Activated CD4-positive, alpha-beta T cell treated with anti-CD3 and anti-CD28 coated beads for 4 hours (primary cell): ENCODE measurements at places on chromosomes 12 and 14.

DNA sequence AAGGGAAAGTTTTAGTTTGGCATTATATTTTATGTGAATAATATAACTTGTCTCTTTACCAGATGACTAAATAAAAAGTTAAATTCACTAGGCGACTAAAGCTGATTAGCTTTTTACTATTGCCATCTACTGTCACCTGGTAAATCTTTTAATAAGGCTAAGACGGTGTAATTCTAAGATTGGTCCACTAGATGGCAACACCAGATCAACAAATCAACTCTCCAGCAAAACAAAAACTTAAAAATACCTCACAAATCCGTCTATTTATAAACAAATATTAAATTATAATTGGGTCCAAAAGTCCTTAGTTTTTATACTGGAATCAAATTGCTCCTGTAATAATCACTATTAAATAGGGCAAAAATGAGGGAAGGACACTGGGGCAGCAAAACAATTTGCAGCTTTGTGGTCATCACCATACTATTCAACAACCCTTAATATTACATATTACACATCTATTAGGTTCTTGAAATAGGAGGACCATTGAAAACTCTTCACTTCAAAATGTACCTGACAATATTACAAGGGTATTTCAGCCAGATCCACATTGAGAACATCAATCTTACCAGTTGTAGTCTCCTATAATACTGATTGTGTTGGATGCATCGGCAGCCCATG lies 47.9 kb downstream of the GALC start:
- no peak for DNase-seq

DNA sequence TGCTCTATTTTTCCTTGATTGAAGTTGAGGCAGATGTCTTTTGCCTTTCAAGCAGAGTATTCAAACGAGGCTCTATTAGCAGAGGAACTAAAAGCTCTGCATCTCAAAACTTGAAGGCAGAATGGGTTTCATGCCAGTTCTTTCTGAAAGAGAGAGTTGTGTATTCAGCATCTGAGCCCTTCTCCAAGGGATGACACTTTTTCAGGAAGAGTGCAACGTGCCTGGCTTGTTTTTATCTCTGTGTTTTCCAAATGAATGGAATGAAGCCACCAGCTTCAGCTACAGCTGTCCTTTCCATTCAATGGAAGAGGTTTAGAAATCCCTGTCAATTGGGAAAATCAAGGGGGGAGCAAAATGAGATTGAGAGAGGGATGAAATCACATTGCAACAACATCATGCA lies 14.6 kb downstream of the BEST3 start:
- no peak for DNase-seq

DNA sequence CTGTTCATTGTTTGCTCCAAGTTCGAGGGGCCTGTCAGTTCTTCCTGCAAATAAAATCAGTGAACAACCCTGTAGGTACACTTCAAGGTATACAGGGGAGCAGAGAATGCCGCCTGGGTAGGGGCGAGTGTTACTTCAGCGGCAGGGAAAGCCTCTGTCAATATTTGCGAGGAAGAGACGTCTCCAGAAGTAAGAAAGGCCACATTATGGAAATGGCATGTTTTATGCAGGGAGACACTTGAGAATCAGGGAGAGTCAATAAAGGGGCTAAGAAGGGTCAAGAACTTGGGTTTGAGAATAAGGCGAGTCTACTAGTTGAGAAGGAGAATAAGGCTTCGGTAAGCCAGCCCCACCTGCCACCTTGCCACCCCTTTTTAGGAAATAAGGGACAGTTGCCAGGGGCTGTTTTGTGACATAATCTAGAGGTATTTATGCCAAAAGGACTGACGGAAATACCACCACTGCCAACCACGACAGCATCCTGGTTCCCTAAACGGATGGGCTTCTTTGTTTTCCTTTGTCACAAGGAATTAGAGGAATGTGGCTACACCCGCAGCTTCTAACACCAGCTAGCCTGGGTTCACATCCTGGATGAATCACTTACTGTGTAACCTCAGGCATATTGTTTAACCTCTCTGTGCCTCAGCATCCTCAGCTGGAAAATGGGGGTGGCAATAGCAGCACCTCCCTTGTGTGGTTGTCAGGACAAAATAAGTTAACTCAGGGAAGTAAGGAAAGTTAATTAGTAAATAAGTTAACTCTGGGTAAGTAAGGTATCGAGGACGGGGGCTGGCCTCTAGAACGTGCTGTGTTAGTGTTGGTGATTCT lies 67.7 kb downstream of the EID3 start:
- DNase-seq = no peak

GRCh38 chr12:27344760-27345159 lies 12.1 kb downstream of the BMAL2 start:
- no peak for DNase-seq

- DNase-seq = no peak
Observed at GRCh38 chr14:59870277-59871165, at the start of gene RTN1. TSS of gene RTN1 (minus strand) at chr14:59870776. CDS start at chr14:59870630, 146 bp downstream.

GRCh38 chr12:132491761-132492378 lies 1.9 kb downstream of the FBRSL1 start:
- DNase-seq = no peak

GRCh38 chr12:66453844-66454243 lies 151.6 kb downstream of the HELB start:
- no peak for DNase-seq

GRCh38 chr14:25463480-25463879 lies 413.5 kb upstream of the STXBP6 start:
- DNase-seq = no peak

GRCh38 chr12:106773286-106774004 lies 1.0 kb upstream of the RIC8B start:
- no peak for DNase-seq

- DNase-seq = no peak
Observed at GRCh38 chr14:99512571-99513182, 31.5 kb downstream of the CCNK start.

GRCh38 chr14:56490379-56490778 lies 89.2 kb upstream of the TMEM260 start:
- DNase-seq = no peak

DNA sequence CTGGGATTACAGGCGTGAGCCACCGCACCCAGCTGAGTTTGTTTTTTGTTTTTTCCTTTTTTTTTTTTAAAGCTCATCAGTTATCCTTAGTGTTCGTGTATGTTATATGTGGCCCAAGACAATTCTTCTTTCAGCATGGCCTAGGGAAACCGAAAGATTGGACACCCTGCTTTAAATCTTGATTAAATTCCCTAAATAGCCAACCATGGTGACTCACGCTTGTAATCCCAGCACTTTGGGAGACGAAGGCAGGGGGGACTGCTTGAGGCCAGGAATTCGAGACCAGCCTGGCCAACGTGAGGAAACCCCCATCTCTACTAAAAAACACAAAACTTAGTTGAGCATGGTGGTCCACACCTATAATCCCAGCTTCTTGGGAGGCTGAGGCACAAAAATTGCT lies 131.1 kb downstream of the MED13L start:
- DNase-seq = no peak

- no peak for DNase-seq
Observed at GRCh38 chr12:62998454-62998853, 63.5 kb upstream of the PPM1H start.

DNA sequence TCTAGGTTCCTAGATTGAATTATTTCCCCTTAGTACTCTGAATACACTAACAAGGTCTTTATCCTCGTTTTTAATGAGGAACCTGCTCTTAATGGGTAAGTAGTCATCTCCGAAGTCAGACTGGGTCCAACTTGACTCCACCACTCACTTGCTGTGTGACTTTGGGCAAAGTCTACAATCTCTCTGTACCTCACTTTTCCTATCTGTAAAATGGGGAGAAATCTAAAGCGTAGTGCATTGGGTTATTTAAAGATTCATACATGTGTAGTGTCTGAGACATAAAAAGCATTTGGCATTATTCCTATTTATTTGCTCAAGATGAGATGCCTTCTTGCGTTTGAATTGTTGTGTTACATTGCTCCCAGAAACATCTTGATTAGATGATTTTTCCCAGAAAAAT lies 51.5 kb downstream of the GTF2A1 start:
- no peak for DNase-seq

GRCh38 chr14:90109858-90110257 lies 48.1 kb downstream of the KCNK13 start:
- DNase-seq = no peak

GRCh38 chr14:99602788-99603415 lies 1.1 kb downstream of the CCDC85C start:
- DNase-seq = no peak

GRCh38 chr14:99062772-99063418 lies 209.1 kb downstream of the BCL11B start:
- no peak for DNase-seq

GRCh38 chr14:92122761-92123160 lies 992 bp downstream of the CPSF2 start:
- DNase-seq = no peak

DNA sequence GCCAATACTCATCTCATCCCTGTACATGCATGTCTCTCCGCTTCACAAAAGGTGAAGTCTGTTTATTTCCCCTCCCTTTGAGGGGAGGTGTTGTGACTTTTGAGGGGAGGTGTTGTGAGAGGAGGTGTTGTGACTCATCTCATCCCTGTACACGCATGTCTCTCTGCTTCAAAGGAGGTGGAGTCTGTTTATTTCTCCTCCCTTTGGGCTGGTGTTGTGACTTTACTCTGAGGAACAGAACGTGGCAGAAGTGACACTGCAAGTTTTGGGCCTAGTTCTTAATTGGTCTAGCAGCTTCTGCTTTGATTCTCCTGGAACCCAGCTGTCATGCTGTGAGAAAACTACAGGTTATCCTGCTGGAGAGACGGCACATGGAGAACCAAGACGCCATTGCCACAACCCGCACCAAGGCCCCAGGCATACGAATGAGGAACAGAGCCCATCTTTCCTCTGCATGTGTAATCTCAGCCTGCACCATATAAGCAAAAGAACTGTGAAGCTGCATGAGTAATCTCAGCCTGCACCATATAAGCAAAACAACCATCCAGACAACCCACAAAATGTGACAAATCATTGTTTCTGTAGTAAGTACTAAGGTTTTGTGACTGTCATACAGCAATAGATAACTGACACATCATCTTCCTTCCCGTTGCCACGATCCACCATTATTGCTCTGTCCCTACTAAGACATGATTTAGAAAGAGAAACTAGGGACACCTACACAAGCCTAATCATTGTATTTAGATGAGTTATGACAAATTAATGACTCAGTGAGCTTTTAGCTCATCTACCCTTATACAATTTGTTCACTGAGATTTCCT lies 30.0 kb downstream of the GALNT4 start:
- peak; percentile 12 for DNase-seq

DNA sequence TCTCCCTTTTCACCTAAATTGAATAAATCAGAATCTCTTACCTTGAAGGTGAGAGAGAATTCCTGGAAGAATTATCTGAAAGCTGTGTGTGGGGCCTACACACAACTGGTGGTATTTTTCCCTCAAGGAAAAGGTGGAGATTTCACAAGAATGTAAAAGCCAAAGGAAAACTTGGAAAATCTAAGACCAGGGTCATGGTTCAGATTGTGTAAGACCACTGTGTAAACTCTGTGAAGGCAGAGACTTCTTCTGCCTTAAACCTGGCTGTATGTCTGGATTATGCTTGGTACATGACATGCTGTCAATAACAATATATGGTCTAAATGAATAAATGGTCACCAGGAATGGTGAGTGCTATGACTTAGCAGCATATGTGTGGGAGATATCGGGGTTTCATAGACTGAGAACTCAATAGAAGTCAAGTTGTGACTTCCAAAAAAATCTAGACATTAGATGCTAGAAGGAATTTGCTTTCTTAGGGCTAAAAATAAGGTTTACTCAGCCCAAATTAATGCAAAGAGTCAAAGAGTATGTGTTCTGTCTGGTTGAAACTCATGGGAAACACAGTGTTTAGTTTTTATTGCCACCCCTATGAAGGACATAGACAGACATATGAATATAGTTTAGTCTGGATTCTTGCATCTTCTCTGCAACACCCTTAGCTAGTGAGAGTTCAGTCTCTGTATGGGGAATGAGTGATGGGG lies 163.7 kb downstream of the SNAPC1 start:
- DNase-seq = no peak

- DNase-seq = no peak
Observed at GRCh38 chr12:45503899-45504298, 225.6 kb upstream of the ARID2 start.

DNA sequence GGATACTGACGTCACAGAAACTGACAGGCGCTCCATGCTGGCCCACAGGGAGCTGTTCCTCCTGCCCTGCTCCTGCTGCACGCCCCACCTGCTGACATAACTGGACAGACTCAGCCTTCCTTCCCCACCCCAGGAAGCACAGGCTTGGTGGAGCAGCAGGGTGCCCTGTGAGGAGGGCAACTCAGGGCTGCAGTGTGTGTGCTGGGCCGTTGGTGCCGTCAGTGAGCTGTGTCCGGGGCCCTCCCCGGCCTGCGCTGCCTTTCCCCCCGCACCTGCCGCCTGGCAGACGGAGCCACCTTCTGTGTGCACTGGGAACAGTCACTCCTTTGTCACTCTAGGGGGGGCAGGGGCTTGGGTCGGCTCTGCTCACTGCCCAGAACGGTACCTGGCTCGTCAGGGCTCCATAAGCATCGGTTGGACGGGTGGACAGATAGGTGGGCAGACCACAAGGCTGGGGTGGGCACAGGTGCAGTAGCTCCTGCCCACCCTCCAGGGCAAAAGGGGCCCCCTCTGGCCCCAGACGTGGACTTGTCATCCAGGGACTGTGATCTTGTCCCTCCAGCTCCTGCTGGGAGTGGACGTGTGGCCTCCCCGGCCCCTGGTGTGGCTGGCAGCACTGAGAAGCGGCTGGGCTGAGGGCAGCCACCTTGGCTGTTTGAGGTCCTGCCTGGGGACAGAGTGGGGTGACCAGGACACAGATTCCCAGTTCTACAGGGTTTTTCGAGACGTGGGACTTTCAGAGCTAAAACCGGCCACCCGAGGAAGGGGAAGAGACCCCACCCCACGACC lies 32.8 kb downstream of the FBRSL1 start:
- DNase-seq = no peak

DNA sequence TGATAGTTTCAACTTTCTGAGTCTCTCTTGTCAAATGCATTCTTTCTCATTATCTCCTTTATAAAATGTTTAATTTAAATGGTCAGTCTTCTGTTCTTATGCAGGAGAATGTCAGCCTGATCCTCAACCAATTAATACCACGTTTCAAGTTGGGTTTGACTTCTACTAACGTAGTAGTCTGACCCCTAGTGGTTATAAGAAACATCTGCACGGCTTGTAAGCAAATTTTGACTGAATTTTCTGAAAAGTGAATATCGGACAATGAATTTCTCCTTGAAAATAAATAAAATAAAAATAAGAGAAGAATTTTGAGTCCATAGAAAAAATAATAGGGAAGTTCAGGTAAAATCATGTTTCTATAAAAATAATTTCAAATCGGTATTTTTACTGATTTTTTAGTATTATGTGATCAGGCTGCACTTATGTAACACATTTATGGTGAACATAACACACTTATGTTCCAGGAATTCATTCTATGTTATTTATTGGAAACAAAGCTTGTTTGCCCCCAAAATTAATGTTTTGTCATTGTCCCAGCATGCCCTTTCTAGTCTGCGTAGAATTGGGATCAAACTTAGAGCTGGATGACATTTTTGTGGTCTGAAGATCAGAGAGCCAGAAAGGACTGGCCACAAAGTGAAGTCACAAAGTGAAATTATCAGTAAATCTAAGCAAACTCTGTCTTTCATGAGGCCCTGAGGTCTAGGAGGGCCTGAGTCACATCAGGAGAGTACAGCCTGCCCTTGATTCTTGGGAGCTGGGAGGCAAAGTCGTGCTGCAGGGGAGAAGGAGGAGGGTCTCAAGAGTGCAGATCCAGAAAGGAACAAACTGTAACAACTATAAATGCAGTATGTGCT lies 101.2 kb upstream of the STXBP6 start:
- DNase-seq = no peak
